ENCODE measurements at places on chromosomes 1 and 21.
A peak's percentile ranks its signal among the peaks of the same experiment; 100 is the strongest.

DNA sequence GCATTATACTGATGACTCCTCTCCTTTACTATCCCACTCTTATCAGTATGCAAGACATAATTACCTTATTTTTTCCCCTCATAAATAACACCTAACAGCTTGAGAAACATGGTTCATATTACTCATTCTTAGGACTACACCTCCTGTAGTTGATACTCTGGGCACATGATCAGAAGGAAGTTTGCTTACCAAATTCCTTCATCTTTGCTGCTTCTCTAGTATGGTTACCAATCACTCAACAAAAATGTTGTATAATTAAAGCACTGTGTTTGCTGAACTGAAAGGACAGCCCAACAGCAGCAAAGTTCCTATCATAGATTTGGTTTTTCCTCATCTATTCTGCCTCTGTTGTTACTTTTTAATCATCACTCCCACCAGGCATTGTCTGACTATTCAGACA is 586.3 kb downstream of the LRRIQ3 start:
- no peak for DNase-seq

- no peak for DNase-seq
These were observed 55.4 kb upstream of the LRP8 start for GRCh38 chr1:53383136-53383870.

GRCh38 chr1:116487031-116487430 is 83.8 kb downstream of the CD58 start:
- DNase-seq = no peak

GRCh38 chr1:227166559-227166958 is 151.7 kb downstream of the CDC42BPA start:
- no peak for DNase-seq

- DNase-seq = no peak
These were observed 178.6 kb downstream of the RRAGC start for GRCh38 chr1:38680801-38681510.

- no peak for DNase-seq
These were observed 139.3 kb upstream of the NFIA start for GRCh38 chr1:60942896-60943638.

- DNase-seq = no peak
These were observed 189.5 kb downstream of the ZSCAN20 start for GRCh38 chr1:33661811-33662454.

- no peak for DNase-seq
These were observed 714.1 kb upstream of the CHRM3 start for GRCh38 chr1:238672262-238672661.

GRCh38 chr1:88791192-88791591 is 100.2 kb downstream of the GTF2B start:
- no peak for DNase-seq

DNA sequence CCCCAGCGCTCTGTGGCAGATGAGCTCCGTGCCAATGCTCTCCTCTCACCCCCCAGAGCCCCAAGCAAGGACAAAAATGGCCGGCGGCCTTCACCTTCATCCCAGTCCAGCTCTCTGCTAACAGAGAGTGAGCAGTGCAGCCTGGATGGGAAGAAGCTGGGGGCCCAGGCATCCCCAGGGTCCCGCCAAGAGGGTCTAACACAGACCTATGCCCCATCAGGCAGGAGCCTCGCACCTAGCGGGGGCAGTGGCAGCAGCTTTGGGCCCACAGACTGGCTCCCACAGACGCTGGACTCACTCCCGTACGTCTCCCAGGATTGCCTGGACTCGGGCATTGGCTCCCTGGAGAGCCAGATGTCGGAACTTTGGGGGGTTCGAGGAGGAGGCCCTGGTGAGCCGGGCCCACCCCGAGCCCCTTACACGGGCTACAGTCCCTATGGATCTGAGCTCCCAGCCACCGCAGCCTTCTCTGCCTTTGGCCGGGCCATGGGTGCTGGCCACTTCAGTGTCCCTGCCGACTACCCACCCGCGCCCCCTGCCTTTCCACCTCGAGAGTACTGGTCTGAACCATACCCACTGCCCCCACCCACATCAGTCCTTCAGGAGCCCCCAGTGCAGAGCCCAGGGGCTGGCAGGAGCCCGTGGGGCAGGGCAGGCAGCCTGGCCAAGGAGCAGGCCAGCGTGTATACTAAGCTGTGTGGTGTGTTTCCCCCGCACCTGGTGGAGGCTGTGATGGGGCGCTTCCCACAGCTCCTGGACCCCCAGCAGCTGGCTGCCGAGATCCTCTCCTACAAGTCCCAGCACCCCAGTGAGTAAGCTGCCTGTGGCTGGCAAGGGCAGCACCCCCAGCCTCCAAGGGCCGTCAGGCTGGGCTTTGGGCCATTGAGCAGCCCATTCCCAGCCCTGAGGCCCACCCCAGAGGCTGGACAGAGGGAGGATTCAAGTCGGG is 8.7 kb downstream of the ZC3H12A start:
- DNase-seq = no peak

- no peak for DNase-seq
These were observed 300.0 kb upstream of the VAMP3 start for GRCh38 chr1:7470904-7471638.

DNA sequence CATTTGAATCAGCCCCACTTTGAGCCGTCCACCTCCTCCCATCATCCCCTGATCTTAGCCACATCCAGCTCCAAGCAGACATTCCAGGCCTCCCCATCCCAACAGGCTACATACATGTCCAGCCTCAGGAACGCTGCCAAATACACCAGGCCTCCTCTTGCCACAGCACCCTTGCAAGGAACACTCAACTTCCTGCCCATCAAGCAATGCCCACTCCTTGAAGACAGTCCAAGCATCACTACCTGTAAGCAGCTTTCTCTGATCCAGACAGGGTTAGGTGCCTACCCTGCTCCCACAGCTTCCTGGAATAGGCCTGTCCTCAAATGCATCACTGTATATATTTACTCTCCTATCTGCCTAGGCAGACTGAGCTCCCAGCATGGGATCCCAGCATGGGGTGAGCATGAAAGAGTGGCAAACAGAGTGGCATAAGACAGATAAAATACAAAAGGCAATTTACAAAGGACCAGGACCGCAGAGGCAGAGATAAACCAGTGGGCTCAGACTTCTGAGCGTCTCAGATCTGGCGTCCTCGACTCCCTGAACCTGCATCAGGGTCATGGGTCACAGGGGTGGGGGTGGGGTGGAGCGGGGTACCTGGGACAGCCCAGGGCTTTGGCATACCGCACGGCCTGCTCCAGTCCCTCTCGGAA is 816 bp downstream of the HYI start:
- no peak for DNase-seq

- peak; percentile 59 for DNase-seq
These were observed 1.0 kb downstream of the BTG2 start for GRCh38 chr1:203306089-203306964.

GRCh38 chr1:77424236-77424635 is 142.4 kb downstream of the AK5 start:
- no peak for DNase-seq

- no peak for DNase-seq
These were observed 10.2 kb upstream of the BECN2 start for GRCh38 chr1:241947354-241947753.

GRCh38 chr21:33219954-33220353 is 9.8 kb upstream of the IFNAR2 start:
- no peak for DNase-seq

DNA sequence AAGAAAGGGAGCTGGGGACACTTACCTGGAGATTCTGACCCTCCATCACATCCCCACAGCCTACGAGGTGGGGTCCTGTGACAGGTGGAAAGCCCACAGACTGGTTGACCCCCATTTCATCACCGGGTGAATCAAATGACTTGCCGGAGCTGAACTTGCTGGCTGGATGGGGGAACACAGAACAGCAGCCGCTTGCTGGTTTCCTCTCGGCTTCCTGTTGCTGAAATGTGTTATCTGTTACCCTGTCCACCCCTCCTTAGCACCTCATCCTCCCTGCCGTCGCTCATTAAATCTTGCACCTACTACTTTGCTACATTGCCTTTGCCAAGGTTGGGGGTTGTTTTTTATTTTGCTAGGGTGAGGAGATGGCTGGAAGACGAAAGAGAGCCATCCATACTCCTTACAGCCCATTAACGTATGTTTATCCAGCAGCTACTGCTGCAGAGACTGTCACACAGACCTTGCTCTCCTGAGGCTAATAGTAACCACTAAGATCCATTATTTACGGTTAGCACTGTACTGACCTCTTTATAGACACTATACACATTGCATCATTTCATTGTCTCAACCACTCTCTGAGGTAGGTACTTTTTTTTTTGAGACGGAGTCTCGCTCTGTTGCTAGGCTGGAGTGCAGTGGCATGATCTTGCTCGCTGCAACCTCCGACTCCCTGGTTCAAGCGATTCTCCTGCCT is 7.0 kb downstream of the PAFAH2 start:
- peak; percentile 61 for DNase-seq

DNA sequence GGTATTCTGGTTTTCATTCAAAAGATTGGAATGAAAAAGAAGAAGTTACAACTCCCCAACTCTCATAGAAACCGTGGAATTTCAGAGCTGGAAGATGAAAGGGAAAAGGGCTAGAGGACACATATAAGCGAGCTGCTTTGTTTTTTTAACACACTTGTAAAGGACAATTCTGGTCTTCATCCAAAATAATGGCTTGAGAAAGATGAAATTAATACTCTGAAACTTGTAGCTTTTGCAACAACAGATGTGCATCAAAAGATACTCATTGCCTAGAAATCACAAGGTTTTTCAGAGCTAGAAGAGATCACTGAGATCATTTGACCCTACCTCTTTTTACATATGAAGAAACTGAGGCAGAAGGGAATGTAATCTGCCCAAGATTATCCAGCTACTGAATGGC is 25.6 kb downstream of the NR5A2 start:
- DNase-seq = no peak

DNA sequence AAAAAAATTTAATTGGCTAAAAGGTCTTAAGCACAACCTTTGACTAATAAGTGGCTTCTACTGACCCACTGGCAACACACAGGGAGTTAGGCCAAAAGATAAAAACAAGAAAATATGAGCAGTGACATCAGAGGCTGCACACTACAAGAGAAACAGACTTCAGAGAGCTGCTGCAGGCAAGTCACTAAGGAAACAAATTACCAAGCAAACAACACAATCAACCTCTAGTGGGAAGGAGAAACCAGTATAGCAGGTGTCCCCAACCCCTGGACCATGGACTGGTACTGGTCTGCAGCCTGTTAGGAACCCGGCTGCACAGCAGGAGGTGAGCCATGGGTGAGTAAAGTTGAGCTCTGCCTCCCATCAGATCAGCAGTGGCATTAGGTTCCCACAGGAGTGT is 20.8 kb upstream of the ENSA start:
- no peak for DNase-seq

- peak; percentile 91 for DNase-seq
These were observed 1.5 kb downstream of the TOMM40L start for GRCh38 chr1:161227196-161227871.

GRCh38 chr1:177964336-177964735 is 5.5 kb downstream of the SEC16B start:
- DNase-seq = no peak

DNA sequence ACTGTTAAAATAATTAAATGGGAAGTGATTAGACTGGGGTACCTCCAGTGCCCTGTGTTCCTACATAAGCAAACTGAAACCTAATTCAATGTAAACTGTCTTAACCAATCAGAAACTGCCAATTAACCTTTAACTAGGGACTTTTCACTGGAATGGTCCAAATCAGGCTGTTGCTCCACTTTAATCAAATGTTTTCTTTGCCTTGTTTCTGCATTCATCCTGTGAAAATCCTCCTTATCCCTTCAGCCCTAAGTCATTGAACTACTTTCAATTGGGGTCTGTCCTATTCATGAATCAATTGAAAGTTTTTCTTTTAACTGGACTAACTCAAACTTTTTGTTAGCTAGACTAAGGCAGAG is 5.1 kb upstream of the FUBP1 start:
- no peak for DNase-seq

DNA sequence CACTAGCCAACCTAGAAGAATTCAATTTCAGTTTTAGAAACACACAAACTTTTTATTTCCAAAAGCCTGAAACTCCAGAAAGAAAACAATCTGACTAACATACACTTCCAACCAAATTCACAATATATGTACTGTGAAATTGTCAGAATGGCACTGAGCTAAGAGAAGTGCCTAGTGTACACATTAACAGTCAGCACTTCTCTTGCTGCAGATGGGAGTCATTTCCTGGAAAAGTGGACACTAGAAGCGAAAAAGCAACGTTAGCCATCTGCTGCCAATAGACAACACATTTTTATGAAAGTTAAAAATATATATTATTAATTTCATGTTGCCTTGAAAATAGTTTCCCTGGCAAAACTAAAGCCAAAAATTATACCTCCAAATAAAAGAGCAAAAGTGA is 66.1 kb downstream of the EPS15 start:
- no peak for DNase-seq

DNA sequence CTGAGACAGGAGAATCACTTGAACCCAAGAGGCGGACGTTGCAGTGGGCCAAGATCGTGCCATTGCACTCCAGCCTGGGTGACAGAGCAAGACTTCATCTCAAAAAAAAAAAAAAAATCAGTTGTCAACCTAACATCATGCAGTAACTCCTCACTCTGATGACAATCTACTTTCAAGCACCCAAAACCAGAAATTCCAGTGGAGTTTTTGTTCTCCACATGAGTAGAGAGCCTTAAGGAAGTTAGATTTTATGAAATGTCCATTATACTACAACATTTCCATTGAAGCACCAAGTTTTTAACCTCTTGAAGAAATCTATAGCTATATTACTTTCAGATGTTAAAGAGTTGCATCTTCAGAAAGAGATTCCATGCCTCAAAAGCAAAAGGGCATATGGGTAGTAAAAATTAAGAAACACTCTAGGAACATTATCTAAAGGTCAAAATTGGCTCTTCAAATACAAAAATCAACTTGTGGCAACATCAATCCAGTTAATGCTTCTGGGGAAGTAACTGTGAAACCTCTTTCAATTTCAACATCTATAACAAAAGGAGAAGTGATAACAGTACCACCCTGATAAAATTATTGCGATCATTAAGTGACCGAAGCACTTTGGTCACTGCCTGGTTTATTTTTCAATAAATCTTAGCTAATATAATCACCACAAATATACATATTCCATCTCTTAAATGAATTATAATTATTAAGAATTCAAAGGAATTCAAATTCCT is 7.7 kb downstream of the LPGAT1 start:
- no peak for DNase-seq

- DNase-seq = no peak
These were observed 124.2 kb downstream of the CACNA1E start for GRCh38 chr1:181607524-181607923.

GRCh38 chr1:228003461-228004330 is 3.1 kb upstream of the WNT3A start:
- DNase-seq = no peak

GRCh38 chr1:179950651-179951050 is 4.0 kb upstream of the CEP350 start:
- DNase-seq = no peak

- no peak for DNase-seq
These were observed 108.7 kb upstream of the KCNJ15 start for GRCh38 chr21:38148046-38148445.

DNA sequence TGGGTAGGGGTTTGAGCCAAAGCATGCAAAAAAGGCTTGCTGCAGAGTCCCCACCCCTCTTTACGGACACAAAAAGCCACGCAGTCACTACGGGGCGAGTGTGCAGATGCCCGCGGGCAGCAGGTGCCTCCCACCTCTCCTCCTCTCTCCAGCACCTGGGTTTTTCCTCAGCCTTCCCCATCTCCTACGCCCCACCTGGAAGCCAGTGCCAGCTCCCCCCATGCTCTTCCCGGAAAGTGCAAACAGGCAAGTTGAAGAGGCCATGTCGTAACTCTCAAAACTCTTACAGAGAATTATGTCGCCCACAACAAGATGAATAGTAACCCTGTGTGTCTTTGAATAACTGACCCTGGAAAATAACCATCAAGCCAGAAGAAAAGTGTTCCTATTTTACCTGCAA is 82.5 kb downstream of the PDE9A start:
- no peak for DNase-seq
